Skin of body (tissue), 3 donors: ENCODE measurements at places on chromosomes 12 and 14. TPM values are rescaled to one million over a fixed set of nuclear protein-coding genes. Genes with fewer than 3 reads are reported as not detected.

The TMEM119 gene
- 61.1 TPM for total RNA-seq

The COQ6 gene
- 15.0 TPM for total RNA-seq

The KRT73 gene
- 22.2 TPM for total RNA-seq

The BDKRB2 gene
- total RNA-seq: 2.7 TPM

The SLC24A4 gene
- total RNA-seq: 0.49 TPM

The CLEC4C gene
- total RNA-seq: 0.30 TPM

The OR10P1 gene
- total RNA-seq: not detected

The CDKN3 gene
- 13.3 TPM for total RNA-seq

The GPX2 gene
- total RNA-seq: 0.20 TPM

The PMEL gene
- 19.8 TPM for total RNA-seq

The CCDC177 gene
- not detected for total RNA-seq

The SCYL2 gene
- 54.1 TPM for total RNA-seq

The LHX5 gene
- total RNA-seq: not detected

The EAPP gene
- total RNA-seq: 61.6 TPM

The REM2 gene
- total RNA-seq: not detected

The TESPA1 gene
- total RNA-seq: 0.30 TPM

The ADGRD1 gene
- total RNA-seq: 7.3 TPM

The TMTC1 gene
- 21.9 TPM for total RNA-seq

The NXPH4 gene
- total RNA-seq: 6.6 TPM

The GPR135 gene
- 3.2 TPM for total RNA-seq

The CFAP251 gene
- total RNA-seq: 2.2 TPM

The KCNC2 gene
- 0.20 TPM for total RNA-seq

The AGAP2 gene
- 1.1 TPM for total RNA-seq

The FGF6 gene
- total RNA-seq: 4.0 TPM

The KERA gene
- 4.8 TPM for total RNA-seq

The C1RL gene
- total RNA-seq: 10.4 TPM

The AKAP5 gene
- 1.3 TPM for total RNA-seq

The HOXC11 gene
- total RNA-seq: 2.4 TPM

The MDM2 gene
- 65.4 TPM for total RNA-seq

The MYF6 gene
- 9.8 TPM for total RNA-seq

The RALGAPA1 gene
- total RNA-seq: 110 TPM

The KCNK10 gene
- total RNA-seq: 0.30 TPM

The LRRC10 gene
- total RNA-seq: 0.10 TPM

The SALL2 gene
- 4.9 TPM for total RNA-seq

The SMCO3 gene
- 0.39 TPM for total RNA-seq

The KLRC3 gene
- 0.30 TPM for total RNA-seq

The OR10AD1 gene
- not detected for total RNA-seq

The GNB3 gene
- 2.2 TPM for total RNA-seq

The AMN gene
- total RNA-seq: 4.4 TPM
